ENCODE measurements at places on chromosomes 4 and X.

- no peak for DNase-seq
Measured at GRCh38 chr4:129604632-129605255, 508.8 kb downstream of the C4orf33 start.

DNA sequence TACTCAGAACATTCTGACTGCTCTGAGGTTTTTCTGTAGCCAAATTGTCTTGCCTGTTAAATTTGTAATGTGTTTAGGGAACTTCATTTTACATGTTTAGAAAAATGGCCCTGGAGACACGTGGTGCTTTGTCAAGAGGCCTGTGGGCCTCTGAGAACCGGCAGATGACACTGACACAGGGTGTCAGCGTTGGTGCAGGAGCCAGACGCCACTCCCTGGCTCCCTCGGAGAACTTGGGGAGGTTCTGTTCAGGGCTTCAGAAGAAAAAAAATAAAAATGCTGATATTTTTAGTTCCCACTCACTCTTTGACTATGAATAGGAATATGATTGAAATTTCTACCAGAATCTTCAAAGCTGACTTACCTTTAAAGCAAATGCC is 190.9 kb upstream of the GATB start:
- DNase-seq, result no peak

DNA sequence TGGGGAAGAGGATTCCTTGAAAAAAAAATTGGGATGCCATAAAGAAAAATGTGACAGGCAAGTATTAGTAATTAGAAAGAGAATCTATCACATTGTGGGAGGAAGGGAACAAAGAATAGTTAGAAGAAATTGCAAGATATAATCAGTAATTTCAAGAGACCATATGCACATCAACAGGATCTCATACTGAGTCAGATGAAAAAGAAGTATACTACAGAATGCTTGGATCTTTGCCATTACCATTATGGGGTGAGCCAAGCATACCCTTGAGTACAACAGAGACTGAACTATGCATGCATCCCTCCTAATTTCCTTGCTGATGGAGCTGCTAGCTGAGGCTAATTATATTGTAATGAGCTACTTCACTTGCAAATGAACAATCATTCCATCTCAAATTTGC is 287.6 kb downstream of the PAPSS1 start:
- DNase-seq, result no peak

- DNase-seq, result no peak
Measured at GRCh38 chrX:20567108-20567507, 300.4 kb upstream of the RPS6KA3 start.

- DNase-seq, result no peak
Measured at GRCh38 chr4:188177997-188178675, 38.9 kb downstream of the TRIML1 start.

DNA sequence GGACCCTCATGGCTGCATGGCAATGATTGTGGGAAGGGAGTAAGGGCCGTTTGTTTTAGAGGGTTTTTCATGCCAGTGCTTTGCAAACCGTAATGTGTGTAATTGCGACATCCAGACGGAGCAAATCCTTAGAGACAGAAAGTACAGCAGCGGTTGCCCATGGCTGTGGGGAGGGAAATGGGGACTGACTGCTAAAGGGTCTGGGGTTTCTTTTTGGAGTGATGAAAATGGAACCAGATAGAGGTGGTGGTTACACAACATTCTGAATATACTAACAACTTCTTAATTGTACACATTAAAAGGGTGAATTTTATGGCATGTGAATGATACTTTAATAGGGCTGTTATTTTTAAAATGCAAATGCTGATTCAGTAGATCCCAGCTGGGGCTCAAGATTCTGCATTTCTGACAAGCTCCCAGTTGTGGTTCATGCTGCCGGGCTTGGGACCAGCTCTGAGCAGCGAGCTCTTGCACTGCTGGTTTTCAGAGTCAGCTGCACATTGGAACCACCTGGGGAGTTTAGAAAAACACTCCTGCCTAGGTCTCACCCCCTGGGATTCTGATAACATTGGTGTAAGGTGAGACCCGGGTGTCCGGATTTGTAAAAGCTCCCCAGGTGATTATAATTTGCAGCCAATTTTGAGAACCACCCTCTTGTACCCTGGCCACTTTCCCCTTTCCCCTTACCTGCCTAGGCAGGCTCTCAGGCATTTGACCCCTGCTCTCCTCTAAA is 47.7 kb downstream of the PRPS1 start:
- DNase-seq, result peak; percentile 46
